NCI-H226 (cell line): ENCODE measurements at places on chromosomes 2 and 18.
A peak's percentile ranks its signal among the peaks of the same experiment; 100 is the strongest.

GRCh38 chr2:206480161-206480560 is 36.8 kb downstream of the ADAM23 start:
- DNase-seq = no peak

- no peak for DNase-seq
These were observed 35.4 kb upstream of the SKOR2 start for GRCh38 chr18:47286776-47287410.

GRCh38 chr18:35467624-35468016 is 30.1 kb downstream of the INO80C start:
- DNase-seq = no peak

DNA sequence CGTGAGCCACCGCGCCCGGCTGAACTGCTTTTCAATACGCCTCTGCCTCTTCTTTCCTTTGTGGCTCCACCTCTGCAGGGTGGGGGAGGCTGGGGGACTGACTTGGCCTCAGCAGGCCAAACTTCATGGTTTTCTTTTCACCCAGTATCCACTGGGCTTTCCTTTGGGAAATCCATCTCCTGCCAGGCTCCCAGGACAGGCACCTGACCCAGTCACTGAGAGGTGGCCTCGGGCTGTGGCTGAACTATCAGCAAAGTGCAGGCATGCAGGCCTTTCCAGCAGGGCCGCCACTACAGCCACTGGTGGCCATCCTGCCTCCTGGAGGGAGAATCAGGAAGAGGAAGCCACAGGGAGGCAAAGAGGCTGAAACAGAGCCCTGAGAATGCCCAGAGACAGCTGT is 33.4 kb upstream of the SEMA4C start:
- DNase-seq = no peak

DNA sequence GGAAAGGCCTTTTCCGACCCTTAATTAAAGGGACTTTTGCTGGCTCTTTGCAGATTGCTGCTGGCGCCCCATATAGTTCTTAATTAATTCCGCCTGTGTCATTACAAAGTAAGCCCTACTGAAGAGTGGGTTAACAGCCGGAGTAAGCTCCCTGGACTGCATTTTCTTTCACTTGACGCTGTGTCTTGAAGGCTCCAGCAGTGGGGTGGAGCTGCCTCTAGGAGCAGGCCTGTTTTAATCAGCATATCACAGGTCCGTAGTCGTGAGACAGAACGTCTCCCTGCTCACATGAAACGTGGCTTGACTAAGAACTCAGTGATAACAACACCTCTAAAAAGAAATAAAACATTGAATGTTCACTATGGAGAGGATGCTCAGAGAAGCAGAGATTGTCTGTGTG is 329.9 kb upstream of the RAB12 start:
- no peak for DNase-seq

DNA sequence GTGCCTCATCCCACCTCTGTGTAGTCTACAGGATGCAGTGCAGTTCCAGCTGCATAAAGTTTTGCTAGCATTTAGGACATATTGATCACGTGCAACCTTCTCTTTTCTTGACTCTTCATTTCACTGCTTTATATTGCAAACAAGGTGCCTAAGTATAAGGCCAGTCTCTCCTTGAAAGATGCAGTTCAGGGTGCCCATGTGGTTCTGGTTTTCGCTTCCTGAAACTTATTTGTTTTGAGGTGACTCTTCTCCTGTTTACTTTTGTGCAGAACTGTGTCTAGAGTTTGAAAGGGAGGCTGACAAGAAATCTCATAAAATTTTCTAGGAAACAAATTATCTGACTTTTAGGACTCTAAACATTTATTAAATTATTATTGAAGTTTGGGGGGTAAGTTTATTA is 189.9 kb downstream of the UBE2E3 start:
- DNase-seq = no peak

DNA sequence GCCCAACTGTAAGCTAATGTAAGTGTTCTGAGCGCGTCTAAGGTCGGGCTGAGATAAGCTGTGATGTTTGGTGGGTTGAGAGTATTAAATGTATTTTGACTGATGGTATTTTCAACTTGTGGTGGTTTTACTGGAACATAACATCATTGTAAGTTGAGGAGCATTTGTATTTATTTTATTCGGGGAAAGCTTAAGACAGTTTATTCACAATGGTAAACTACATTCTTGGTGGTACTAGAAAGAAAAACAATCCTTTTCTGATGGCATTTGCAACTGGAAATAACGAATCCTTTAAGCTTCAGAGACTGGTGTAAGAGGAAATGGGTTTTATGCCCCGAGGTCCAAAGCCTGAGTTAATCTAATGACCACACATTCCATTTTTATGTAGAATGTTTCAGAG is 283.3 kb upstream of the NETO1 start:
- no peak for DNase-seq

- DNase-seq = no peak
These were observed 15.2 kb downstream of the TSPYL6 start for GRCh38 chr2:54240515-54241469.

DNA sequence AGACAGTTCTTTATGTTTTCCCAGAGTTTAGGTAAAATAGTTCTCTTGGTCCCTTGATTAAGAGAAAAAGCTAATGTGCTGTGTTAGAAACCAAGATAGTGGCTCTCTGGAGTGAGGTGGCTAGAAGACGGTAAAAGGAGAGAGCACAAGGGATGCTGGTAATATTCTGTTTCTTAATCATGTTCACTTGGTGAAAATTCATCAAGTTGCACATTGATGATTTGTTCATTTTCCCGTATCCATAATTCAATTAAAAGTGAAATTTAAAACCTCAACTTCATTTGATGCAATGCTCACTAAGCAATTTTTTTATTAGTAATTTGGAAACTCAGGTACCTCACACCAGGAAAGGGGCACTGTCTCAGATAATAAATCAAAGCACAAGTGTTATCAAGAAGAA is 113.8 kb downstream of the NBAS start:
- no peak for DNase-seq

- no peak for DNase-seq
These were observed 964 bp downstream of the ZBTB7C start for GRCh38 chr18:48408111-48408726.

GRCh38 chr2:74191596-74192380 is 6.6 kb upstream of the MTHFD2 start:
- no peak for DNase-seq

- no peak for DNase-seq
These were observed 789.4 kb downstream of the EPHA4 start for GRCh38 chr2:220782609-220783113.

DNA sequence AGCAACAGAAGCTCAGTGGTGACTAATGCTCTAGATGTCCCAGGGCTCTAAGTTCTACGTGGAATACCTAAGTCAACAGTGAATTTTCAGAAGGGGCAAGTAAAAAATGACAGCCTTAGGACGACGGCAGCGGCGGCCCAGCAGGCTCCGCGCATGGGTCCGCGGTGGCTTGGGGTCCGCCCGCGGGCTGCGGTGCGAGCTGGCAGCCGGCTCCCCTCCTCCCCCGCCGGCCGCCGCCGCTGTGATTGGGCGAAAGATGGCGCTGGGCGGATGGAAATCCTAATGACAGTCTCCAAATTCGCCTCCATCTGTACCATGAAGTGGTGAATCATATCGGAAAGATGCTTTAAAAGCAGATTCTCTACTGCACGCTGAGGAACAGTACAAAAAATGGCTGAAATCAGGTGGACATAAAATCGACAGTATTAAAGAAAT is 74.7 kb downstream of the HNRNPLL start:
- DNase-seq = no peak

DNA sequence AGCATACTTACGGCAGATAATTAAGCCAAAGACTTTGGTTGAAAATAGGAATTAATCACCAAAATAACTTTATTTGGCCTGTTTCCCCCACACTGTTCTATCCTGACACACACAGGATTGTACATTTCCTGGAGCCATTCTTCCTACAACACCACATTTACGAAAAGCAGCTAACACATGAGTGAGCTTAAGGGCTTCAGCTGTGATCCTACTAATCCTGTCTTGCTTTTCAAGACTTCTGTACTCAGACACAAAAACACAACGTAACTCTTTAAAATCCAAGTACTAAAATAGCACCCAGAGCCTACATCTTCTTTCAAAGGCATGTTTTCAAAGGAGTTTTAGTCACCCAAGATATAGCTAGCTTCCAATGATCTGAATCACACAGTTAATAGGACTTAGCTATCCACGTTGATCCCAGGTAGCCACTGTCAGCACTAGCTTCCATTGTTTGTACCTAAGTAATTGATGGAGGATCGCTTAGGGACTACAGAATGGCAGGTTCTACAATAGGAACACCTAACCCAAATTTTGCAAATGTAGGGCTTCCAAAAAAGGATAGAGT is 42.8 kb upstream of the TTC39C start:
- DNase-seq = no peak

- no peak for DNase-seq
These were observed 32.7 kb downstream of the CARF start for GRCh38 chr2:202944816-202945215.

GRCh38 chr18:45565280-45565970 is 49.9 kb upstream of the SLC14A2 start:
- no peak for DNase-seq

GRCh38 chr2:136351684-136352083 is 233.7 kb upstream of the CXCR4 start:
- no peak for DNase-seq

- DNase-seq = no peak
These were observed 95.9 kb upstream of the MBOAT2 start for GRCh38 chr2:9099341-9099751.

- no peak for DNase-seq
These were observed 704.9 kb downstream of the ERBB4 start for GRCh38 chr2:211833582-211834279.

- no peak for DNase-seq
These were observed 107.7 kb upstream of the RAB27B start for GRCh38 chr18:54720620-54721019.

GRCh38 chr2:26187114-26187513 is 14.2 kb downstream of the GAREM2 start:
- no peak for DNase-seq

- DNase-seq = no peak
These were observed 734.5 kb downstream of the GALR1 start for GRCh38 chr18:77984178-77984577.

GRCh38 chr2:71551631-71551915 is 98.2 kb downstream of the DYSF start:
- DNase-seq = no peak

GRCh38 chr2:64632835-64633819 is 20.6 kb downstream of the SERTAD2 start:
- no peak for DNase-seq

GRCh38 chr2:112033600-112033999 is 21.5 kb upstream of the TMEM87B start:
- DNase-seq = peak; percentile 93

DNA sequence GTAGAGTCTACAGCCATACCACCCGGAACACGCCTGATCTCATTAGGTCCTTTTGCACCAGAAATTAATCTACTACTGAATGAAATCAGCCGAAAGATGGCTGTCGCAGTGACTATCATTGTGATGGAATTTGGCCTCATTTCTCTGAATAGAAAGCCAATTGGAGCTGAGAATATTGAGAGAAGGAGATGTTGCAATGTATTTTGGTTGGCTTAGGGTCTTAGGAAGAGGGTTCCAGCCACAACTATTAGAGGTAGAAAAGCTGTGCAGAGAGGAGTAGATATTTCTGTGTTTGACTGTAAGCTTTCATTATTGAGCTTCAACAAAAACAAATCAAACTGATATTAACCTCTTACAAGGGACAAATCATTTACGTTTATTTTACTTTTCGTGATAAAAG is 98.1 kb downstream of the THSD7B start:
- no peak for DNase-seq

DNA sequence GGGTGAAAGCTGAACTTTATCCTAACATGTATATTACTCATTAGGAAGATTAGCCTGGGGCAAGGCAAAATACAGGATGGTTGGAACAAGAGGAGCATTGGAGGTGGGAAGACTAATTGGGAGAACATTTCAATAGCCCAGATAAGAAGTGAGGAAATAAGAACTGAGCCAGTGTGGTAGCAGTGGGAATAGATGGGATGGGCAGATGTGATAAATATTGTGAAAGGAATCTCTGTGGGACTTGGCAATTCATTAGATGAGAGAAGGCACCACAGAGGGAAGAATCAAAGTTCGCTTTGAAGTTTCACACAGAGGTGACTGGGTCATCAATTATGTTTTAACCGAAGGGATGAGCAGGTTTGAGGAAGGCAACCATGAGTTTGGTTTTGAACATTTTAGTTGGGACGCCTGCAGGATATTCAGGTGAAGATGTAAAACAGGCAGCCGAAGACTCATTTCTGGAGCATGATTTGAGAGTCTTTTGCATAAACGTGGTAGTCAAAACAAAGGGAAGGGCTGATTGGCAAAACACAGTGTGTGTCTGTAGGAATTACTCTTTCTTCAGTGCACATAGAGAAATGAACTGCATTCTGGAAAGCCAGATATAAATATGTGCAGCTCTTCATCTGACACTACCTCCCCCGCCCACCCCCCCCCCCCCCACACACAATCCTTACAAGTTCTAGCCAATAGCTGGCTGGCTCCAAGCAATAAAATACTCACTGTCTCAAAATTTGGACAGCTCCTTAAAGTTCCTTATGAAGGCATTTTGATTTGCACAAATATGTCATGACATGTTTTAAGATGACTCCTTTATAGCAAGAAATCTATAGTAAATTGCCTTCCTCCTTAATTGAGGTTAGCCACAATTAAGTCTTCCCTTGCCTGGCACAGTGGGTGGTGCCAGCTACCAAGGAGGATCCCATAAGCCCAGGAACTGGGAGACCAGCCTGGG is 1.9 kb upstream of the SLC1A4 start:
- peak; percentile 34 for DNase-seq

- peak; percentile 7 for DNase-seq
These were observed 43.6 kb downstream of the L3MBTL4 start for GRCh38 chr18:6370886-6371635.

- no peak for DNase-seq
These were observed 298.3 kb downstream of the ICOS start for GRCh38 chr2:204234879-204235278.

GRCh38 chr2:3522961-3523421 is 3.7 kb upstream of the ADI1 start:
- DNase-seq = peak; percentile 29

DNA sequence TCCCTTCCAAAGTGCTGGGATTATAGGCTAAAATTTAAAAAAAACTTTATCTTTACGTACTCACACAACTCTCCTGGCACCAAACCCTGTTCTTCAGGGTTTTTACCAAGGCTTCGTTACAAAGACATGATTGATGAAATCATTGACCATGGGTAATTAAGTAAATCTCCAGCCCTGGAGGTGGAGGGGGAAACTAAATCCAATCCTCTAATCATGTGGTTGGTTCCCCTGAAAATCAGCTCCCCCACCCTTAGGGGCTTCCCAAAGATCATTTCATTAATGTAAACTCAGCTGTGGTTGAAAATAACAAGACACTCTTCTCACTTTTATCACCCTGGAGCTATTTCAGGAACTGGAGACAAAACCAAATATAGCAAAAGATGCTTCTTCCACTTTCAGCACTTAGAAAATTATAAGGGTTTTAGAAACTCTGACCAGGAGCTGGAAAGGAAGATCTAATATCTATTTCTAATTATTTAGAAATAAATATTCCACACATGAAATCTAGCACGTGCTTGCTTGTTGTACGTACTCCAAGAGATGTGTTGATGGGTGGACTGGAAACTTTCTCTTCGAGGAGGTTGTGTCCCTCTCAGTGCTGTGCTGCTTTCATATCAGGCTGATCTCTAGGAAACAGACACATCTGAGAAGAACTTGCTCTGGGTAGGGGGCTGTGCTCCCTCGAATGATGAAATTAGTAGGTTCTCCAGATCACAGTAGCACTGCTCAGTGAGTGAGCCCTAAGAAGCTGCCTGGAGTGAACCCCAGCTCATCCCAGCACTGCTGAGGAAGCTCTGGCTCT is 67.2 kb downstream of the SMAD4 start:
- DNase-seq = no peak

- DNase-seq = no peak
These were observed 89.2 kb downstream of the SH3RF3 start for GRCh38 chr2:109218087-109218791.

GRCh38 chr2:65654496-65654895 is 222.1 kb upstream of the SPRED2 start:
- no peak for DNase-seq
